Non-pigmented ciliary epithelial cell (primary cell): ENCODE measurements at places on chromosomes 12 and 14.

- DNase-seq = no peak
Measured at GRCh38 chr14:38226366-38226765, 18.7 kb downstream of the SSTR1 start.

DNA sequence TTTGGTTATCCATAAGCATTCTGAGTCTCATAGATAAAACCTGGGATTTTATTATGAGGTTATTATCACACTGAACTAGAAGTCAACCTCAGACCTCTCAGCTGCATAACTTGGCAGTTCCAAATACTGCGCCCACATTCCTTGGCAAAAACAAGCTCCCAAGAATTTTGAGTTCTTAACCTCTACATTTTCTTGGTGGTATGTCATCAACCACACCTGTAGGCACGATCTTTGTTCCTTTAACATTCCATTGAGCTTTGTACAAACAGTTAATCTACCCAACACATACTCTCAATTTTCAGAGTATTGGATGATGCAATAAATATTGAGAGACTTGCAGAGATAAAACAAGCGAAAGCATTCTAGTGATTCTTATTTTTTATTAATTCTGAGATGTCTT lies 371.8 kb upstream of the PRICKLE1 start:
- peak; percentile 69 for DNase-seq

- no peak for DNase-seq
Measured at GRCh38 chr14:100617410-100618317, 30.4 kb upstream of the BEGAIN start.

DNA sequence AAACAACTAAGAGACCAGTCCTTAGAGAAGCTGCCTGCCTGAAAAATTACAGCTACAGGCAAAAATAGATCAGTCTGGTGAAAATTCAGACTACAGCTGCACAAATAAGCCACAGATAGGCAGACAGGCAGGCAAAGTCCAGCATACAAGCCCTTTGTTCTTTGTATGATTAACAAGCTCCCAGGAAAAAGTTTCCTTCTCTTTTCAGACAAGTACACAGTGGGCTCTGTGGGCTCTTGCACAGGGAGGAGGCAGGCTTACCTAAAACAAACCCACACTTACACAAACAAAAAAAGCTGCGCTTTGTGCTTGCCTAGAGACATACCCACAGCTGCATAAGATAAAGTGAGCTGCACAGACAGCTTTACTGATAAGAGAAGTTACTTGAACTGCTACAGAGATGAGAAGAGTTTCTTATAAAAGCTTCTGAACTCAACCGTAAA lies 7.7 kb downstream of the OR6C68 start:
- no peak for DNase-seq

DNA sequence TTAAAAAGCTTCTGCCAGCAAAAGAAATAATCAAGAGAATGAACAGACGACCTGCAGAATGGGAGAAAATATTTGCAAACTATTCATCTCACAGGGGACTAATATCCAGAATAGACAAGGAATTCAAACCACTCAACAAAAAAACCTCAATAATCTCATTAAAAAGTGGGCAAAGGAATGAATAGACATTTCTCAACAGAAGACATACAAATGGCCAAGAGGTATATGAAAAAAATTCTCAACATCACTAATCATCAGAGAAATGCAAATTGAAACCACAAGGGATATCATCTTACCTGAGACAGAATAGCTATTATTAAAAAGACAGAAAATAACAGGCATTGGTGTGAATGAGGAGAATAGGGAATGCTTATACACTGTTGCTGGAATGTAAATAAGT lies 270.0 kb downstream of the DACT1 start:
- DNase-seq = no peak

DNA sequence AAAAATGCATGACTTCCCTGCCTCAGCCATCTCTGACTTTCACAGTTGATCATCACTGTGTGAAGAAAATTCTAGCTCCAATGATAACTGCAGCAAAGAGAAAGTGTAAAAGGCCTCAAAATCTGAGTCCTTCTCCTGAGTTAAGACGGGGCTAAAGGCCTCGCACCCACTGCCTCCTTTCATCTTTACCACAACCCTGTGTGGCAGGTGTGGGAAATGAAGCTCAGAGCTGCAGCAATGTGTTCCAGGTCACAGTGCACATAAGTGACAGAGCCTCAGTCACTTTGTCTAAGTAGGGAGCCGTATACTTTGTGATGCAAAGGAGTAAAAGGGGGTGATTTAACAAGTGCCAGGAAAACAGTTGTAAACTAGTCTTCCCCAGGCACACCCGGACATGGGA lies 144.7 kb upstream of the TMCC3 start:
- DNase-seq = no peak

GRCh38 chr14:89485264-89485663 lies 68.2 kb upstream of the FOXN3 start:
- no peak for DNase-seq
